ENCODE measurements at places on chromosomes 5 and 9.

GRCh38 chr9:87292449-87293191, 205.0 kb upstream of the DAPK1 start:
- DNase-seq, result no peak

GRCh38 chr9:86829496-86830046, 117.7 kb downstream of the GAS1 start:
- DNase-seq, result no peak

DNA sequence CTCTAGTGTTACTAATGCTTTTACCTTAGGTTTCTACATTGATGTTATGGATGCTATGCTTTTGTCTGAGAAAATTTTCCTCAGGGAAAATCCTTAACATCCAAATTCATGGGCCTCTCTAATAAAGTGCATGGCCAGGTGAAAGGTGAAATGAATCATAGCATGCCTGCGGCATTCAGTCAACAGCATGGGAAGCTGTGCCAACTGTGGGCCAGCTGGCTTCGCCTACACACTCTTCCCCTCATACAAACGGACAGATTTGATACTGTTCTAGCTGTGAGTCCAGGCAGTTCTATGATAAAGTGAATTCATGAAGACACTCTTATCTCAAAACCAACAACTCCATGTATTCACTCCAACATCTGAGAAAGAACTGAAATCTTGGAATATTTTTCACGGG, 374.1 kb downstream of the PLK2 start:
- no peak for DNase-seq

- no peak for DNase-seq
Observed at GRCh38 chr5:124309241-124309980, 437.0 kb downstream of the ZNF608 start.

GRCh38 chr9:121023064-121023463, 27.0 kb downstream of the C5 start:
- no peak for DNase-seq

DNA sequence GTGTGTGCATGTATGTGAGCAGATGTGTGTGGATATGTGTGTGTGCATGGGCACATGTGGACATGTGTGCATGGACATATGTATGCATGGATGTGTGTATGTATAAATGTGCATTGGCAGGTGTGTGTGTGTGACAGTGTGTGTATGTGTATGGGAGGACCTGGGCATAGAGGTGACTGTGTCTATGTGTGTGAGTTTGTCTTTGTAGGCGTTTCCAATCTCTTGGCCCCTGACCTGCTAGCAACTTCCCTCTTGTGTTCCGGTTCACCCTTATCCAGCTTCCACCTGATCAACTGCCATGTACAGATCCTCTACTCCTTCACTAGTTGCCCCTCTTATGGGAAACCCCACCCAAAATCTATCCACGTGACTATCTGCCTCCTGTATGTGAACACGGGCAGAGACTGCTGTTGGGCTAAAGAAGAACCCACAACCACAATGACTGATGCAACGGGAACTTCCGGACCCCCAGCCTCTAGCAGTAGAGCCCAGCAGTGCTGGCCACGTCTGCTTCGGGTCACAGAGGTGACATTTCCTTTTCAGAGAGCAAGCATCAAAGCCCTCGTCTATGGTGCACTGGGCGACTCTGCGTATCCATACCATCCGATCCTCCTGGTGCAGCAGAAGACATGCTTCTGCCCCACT, 24.9 kb upstream of the GADD45G start:
- DNase-seq, result no peak

- no peak for DNase-seq
Observed at GRCh38 chr5:96741106-96741505, 66.6 kb downstream of the ERAP1 start.

DNA sequence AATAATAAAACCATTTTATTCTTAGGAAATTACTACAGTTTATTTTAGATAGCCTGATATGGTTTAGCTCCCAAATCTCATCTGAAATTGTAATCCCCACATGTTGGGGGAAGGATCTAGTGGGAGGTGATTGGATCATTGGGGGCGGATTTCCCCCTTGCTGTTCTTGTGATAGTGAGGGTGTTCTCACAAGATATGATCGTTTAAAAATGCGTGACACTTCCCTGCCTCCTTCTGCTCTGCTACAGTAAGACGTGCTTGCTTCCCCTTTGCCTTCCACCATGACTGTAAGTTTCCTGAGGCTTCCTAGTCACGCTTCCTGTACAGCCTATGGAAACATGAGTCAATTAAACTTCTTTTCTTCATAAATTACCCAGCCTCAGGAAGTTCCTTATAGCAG, 122.4 kb upstream of the FGF10 start:
- no peak for DNase-seq
